ENCODE measurements at places on chromosomes 1 and 21.

DNA sequence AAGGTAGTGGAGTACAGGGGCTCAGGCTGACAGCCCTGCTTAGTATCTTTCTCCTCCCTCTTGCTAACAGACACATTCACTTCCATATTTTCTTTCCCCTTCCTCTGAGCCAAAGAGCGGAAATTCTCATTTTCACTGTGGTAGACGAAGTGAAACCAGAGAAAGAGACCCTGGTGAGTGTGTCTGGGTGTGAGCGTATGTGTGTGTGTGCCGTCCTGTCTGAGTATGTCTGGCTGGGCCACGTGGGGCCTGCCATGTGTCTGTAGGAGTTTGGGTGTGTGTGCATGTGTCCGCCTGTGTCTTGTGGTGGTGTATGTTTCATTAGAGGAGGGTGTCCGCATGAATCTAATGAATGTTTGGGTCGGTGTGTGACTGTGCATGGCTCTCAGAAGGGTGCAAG is 1.7 kb downstream of the COL8A2 start:
- no peak for DNase-seq

DNA sequence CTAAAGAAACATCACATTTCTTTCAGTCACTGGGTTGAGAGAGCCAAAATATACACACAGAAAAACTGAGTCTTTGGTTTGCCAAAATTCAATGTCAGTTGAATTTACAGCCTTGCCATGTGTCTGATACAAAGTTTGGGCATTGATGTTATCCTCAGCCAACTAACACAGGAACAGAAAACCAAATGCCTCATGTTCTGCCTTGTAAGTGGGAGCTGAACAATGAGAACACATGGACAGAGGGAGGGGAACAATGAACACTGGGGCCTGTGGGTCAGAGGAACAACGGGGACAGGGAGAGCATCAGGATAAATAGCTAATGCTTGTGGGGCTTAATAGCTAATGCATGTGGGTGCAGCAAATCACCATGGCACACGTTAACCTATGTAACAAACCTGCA is 39.6 kb upstream of the C21orf91 start:
- no peak for DNase-seq

- DNase-seq: no peak
Observed at GRCh38 chr1:21175324-21175669, 1.4 kb downstream of the EIF4G3 start.

- DNase-seq: no peak
Observed at GRCh38 chr1:169574336-169574735, 11.9 kb downstream of the F5 start.

DNA sequence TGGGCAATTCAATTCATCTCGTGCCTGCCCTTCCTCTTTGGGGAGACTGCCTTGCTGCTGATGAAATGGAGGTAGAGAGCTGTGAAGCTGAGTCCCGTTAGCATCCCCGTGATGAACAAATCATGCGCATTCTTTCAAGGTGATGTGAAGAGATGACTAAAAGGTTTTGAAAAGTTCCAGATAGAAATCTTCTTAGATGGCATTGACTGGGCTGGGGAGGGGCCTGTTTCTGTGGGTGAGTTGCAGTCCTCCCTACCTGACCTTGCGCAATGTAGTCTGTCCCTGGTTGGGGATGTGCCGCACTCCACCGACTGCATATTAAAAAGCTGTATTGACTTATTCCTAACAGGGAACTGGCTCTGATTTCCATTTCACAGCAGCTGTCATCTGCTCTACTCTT is 49.6 kb downstream of the ST6GALNAC3 start:
- DNase-seq: no peak

- DNase-seq: no peak
Observed at GRCh38 chr1:3905953-3906671, 6.0 kb upstream of the C1orf174 start.

GRCh38 chr1:59199719-59200376 is 97.0 kb upstream of the FGGY start:
- no peak for DNase-seq

- peak; percentile 36 for DNase-seq
Observed at GRCh38 chr1:241531195-241532161, 700 bp upstream of the KMO start.

GRCh38 chr1:92923664-92924063 is 37.6 kb downstream of the DIPK1A start:
- no peak for DNase-seq

DNA sequence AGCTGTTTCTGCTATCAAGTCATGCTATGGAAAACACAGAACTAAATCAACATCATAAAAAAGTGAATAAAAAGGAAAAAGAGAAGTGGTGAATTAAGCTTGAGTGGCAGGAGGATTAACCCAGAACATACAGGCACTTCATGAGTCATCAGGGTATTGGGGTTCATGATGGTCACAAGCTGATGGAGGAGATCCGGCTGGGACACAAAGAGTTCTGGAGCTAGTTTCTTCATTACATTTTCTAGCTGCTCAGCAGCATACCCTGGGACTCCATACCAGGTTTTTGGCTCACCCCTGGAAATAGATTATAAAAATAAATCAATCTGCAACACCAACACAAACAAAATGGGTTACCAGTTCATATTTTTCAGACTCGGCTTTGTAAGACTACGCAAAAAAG is 42.5 kb upstream of the SYT2 start:
- DNase-seq: no peak
